NCI-H2227 treated with DMSO at 0.1 percent for 48 hours (cell line): ENCODE measurements at places on chromosomes 4 and X.

GRCh38 chr4:11489453-11490083, 60.9 kb upstream of the HS3ST1 start:
- no peak for DNase-seq

GRCh38 chr4:73788411-73788810, 48.0 kb downstream of the CXCL8 start:
- no peak for DNase-seq

- no peak for DNase-seq
Measured at GRCh38 chr4:153243468-153243867, 39.2 kb downstream of the TRIM2 start.

DNA sequence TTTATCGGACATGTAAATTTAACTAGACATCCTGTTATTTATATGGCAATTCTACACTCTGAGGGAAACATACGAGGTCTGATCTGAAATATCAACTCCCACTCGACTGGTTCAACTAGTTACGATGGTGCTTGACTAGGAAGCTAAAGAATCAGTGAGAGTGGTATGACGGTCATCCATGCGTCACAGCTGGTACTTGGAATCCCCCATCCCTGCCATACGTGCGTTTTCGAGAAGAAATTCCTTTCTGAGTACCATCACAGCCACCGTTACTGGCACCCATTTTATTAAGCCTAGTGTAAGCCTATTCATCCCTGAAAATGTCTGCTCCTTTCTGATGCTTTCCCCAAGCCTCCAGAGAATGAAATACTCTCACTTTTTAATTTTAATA, 695 bp upstream of the PIGA start:
- peak; percentile 61 for DNase-seq

DNA sequence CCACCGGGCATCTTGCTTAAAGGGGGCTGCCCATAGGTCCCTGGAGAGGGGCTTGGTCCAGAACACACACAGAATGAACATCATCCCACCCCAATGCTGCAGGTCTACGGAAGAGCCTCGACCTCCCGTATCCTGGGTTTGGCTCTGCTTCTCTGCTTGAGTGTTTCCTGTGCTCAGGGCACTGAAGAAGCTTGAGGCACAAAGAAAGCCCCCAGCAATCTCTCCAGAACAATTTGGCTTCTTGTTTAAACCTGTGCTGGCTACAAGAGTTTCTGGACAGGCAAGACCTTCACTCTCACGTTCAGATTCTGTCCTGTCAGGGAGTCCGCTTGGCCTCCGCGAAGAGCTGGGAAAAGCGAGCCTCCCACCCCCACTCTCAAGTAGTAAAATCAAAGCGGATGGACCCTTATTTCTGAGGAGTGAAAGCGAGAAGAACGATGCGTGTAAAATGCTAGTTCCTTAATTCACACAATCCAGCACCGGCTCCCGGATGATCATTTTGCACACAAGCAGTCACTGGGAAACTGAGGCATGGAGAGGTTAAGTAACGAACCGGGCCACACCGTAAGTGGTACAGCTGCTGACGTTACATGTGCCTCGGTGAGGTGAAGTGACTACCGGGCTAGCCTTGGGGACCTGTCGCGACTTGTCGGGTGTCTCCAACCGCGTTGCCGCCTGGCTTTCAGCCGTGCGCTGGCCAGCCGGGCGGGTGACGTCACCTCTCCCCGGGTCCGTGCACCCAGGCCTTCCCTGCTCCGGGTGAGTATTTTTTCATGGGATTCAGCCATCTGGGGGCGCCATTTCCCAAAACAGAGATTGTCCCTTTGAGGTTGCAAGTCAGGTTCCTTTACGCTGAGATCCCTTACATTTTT, 3.1 kb upstream of the SFRP2 start:
- no peak for DNase-seq

GRCh38 chrX:46029777-46030176, 515.4 kb downstream of the ZNF674 start:
- DNase-seq, result no peak

- DNase-seq, result no peak
Measured at GRCh38 chrX:95218976-95219375, 1465.7 kb upstream of the DIAPH2 start.

DNA sequence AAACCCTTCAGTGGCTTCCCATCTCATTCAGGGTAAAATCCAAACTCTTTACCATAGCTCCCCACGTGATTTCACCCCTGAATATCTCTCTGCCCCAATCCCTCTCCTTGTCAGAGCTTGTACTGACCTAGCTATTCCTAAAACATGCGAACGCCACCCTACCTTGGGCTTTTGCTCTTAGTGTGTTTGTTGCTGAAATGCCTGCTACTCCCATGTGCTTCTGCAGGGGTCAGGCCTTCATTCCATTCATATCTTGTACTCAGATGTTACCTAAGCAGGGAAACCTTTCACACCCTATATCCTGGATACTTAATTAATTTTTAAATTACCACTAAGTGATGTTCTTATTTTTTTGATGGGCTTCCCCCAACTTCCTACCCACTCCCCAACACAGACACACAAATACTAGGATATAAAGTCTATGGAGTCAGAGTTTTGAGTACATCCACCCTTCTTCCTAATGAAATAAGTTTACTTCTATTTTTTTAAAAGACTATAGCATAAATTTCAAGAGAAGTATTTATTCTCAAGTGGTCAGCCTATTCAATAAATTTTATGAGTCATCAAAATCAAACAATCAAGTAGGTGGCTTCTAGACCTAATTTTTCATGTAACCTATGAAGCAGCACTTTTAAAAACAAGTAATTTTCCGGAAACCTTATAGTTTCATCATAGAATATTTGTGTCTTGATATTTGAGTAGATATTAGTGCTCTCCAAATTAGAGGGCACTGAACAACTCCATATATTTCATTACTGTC, 189.4 kb downstream of the RAPGEF2 start:
- no peak for DNase-seq

DNA sequence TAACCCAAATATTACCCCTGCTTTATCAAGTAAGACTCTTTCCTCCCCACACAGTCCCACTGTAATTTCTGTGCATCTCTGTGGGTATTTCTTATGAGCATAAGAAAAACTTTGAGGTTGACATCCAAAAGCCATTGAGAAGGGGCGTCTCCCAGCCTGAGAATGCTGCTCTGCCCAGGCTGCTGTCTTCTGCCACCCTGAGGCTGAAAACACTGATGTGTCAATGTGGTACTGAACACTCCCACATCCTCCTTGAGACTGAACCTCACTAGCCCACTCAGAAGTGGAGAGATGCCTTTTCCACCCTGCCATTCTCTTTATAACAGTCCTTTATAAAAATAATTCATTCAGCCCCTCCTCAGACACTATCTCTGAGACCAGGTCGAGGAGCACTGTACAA, 120.8 kb downstream of the SMIM20 start:
- DNase-seq, result no peak

DNA sequence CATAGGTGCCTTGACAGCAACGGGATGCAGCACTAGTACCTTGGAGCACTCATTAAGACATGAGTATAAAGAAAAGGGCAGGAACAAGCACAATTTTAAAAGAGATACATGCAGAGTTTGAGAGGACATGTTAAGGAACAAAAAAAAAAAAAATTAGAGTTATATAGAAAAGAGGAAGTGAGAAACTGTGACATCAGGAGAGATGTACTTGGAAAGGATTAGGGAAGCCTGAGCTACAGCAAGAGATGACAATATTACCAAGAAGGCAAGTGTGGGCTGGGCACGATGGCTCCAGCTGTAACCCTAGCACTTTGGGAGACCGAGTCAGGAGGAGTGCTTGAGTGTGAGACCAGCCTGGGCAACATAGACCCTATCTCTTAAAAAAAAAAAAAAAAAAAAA, 37.4 kb downstream of the GPR143 start:
- DNase-seq, result no peak

DNA sequence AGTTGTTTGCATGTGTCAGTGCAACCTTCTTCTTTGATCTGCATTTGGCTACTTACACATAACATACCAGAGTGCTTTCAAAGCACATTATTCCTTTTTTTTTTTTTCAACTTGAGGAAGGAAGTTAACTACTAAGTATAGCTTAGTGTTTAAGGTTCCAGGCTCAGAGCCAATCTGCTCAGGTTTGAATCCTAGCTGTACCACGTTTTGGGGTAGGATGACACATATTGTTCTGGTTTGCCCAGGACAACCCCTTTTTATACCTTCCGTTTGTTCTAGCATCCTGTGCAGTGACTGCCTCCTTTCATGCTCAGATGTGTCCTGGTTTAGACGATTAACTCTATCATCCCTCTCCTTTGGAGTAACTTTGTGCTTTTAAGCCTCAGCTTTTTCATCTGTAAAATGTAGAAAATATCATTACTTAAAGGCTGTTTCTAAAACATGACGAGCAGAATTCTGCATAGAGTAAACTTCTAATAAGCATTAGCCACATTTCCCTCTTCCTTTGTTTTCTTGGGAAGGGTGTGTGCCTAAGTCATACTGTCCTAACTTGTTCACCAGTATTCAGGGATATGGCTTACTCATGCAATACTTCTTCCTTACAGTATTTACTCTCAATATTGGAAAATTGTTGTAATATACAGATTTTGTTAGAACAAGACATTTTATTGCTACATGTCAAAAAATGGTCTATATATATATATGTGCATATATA, 281.3 kb downstream of the C4orf33 start:
- DNase-seq, result no peak

DNA sequence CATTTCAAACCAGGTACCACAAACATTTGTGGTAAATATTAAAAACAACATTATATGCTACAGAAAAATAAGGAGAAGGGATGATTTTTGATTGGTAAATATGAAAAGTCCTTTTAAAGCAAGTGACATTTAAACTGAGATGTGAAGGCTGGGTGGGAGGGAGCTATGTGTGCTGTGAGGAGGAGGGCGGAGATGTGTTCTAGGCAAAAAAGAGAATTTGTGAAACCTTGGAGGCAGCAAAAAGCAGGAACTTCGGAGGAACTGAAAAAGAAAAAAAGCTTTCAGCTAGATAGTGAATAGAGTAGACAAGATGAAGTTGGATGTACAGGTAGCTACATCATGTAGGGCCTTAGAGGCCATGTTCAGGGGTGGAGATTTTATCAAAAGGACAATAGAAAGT, 10.1 kb upstream of the ARAP2 start:
- no peak for DNase-seq

DNA sequence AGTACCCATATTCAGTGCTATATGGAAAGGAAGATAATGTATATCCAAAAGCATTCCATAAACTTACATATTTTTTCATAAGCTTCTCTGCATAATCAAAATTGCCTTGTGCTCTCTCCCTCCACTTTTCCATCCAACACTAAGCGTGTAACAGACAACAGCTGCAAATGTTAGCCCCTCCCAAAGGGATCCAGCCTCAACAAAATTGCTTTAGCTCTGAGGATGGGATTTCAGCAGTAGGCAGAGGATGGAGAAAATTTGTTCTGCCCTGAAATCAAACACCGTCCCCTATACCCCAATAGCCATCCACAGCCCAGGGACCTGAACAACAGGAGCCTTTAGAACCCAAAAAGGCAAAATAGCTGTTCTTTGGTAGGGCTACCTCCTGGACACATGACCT, 28.8 kb upstream of the FGF13 start:
- DNase-seq, result no peak

DNA sequence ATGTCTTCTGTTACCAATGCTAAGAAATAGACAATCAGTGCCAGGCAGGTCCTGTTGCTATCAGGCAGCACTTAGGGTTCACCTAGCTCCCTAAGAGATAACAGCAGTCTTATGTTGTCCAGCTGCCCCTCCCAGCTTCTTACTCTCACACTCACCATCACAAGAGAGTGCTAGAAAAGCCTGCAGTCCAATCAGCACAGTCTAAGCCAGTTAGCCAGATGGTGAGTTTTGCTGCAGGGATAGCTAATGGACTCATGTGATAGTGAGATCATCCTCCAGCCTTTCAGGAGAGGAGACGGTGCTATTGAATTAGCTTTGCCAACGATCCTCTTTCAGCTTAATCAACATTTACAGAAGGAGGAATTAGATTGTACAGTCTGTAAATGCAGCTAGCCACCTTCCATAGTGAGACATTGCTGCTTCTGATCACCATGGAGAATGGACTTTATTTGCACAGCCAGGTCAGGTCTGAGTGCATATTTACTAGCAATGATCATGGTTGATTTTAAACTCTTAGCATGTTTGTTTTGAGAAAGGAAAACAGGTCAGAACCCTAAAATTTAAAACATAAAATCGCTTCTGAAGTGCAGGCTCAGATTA, 438.3 kb downstream of the CENPC start:
- DNase-seq, result peak; percentile 30

- DNase-seq, result no peak
Measured at GRCh38 chr4:125004676-125005075, 292.1 kb upstream of the ANKRD50 start.

- DNase-seq, result no peak
Measured at GRCh38 chr4:104905546-104905945, 241.1 kb upstream of the TET2 start.

GRCh38 chr4:13907255-13907751, 279.8 kb upstream of the BOD1L1 start:
- no peak for DNase-seq

- no peak for DNase-seq
Measured at GRCh38 chr4:106312997-106313522, 2.9 kb downstream of the TBCK start.

DNA sequence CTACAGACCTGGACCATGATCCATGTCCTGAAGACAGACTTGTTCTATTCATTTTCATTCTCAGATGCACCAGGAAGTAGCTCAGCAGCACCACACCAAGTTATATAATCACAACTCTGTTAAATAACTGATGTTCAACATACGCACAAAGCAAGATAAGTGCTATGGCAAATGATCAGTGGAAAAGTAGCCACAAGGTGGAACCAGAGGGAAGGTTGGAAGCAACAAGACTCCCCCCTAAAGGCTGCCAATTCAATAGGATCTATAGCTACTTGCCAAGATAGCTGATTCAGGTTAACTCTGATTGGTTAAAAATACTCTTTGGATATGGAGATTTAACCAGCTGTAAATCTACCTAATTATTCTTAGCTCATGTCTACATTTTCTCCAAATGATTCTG, 23.7 kb upstream of the FAM47B start:
- no peak for DNase-seq

- DNase-seq, result no peak
Measured at GRCh38 chr4:162010362-162010761, 153.4 kb downstream of the FSTL5 start.

GRCh38 chrX:149060921-149061320, 444.2 kb downstream of the IDS start:
- no peak for DNase-seq

- peak; percentile 4 for DNase-seq
Measured at GRCh38 chr4:48653217-48654014, 126.7 kb downstream of the FRYL start.

- peak; percentile 93 for DNase-seq
Measured at GRCh38 chrX:119871599-119872395, at the start of the genes NDUFA1 and RNF113A. TSS of gene NDUFA1 (plus strand) at chrX:119871832. CDS start at chrX:119871912, 80 bp downstream. TSS of gene RNF113A (minus strand) at chrX:119871733. CDS start at chrX:119871613, 120 bp downstream.

DNA sequence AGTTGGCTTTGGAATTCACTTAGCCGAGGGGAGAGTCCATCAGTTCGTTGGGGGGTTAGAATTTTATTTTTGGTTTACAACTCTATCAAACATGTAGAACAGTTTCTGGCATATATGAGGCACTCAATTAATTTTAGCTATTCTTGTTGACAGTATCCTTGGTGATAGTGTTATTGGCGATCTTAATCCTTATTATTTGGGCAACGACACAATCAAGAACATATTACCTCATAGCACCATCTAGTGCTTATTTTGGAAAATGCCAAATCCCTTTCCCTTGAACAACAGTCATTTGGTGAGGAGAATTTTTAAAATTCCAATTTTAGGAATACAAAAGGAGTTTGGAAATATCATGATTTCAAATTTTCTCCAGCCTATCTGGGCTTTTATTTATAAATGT, 17.9 kb upstream of the PGRMC1 start:
- no peak for DNase-seq
